ENCODE measurements at places on chromosomes 2 and 18.

GRCh38 chr2:172373766-172374165 lies 53.6 kb upstream of the ITGA6 start:
- DNase-seq, result no peak

GRCh38 chr2:110832740-110833139 lies 100.4 kb downstream of the ACOXL start:
- DNase-seq, result no peak

DNA sequence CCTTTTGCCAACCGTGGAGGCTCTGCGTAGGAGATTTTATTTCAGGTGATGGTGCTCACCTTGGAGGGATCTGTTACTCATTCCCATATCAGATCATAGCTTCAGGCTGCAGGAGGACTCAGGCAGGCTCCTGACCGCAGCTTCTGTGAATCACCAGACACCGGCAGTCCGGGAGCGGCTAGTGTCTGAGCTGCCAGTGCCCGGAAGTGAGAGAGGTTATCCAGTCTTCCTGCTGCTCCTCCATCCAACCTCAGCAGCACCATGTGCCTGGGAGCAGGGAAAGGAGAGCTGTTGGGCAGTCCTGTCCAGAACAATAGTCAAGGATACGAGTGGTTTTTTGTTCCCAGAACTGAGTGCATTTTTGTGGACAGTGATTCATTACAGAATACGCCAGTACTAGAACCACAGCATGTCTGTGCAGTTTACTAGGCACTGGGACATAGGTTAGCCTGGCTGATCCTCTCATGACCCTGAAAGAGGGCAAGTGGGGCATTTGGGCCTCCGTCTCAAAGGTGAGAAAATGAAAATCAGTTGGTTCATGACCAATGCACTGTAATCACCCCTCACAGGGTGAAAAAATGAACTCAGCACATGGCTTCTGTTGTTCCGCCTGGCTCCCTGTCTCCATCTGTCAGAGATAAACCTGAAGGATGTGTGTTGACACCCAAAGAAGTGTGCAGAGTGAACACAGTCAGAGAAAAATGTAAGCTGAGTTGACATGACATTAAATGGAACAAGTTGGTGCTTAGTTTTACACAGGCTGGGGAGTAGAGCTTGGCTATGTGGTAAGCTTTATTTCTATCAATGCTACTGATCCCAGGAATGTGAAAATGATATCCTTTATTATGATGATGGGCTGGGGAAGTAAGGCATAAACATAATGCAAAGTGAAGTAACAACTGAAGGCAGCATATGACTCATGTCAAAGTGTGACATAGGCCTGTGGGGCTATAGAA lies 12.2 kb downstream of the FHOD3 start:
- no peak for DNase-seq

DNA sequence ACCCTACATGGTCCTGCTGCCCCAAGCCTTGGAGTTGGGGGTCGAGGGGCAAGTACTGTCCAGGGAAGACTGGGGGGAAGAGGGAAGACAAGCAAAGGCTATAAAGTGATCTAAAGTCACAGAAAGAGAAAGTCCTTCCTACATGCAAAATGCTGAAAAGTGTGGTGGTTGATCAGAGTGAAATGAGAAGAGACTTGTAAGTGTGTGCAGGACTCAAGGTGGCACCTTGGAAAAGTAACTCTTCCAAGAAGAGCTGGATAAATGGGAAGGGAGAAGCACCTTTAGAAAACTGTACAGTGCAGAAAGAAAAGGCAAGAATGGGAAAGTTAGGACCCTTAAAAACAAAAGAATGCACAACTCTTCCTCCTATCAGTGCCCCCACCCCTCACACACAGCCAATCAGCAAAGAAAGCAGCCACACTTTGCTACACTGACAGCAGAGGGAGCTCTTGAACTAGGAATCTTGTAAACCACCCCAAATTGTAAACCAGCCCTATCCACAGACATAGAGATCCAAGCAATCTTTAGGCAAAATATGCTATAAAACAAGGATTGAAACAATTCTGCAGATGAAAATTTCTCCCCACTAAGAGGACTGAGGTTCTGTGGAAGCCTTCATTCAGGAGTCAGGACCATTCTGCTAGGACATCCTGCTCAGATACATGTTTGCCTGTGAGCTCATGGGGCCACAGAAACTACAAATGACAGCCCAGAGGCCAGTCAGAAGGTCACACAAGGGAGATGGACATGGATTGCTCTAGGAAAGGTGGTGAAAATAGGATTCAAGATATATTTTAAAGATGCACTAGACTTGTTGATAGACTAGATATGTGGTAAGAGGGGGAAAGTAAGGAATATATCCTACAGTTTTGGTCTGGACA lies 146.4 kb downstream of the FTCDNL1 start:
- peak; percentile 25 for DNase-seq

DNA sequence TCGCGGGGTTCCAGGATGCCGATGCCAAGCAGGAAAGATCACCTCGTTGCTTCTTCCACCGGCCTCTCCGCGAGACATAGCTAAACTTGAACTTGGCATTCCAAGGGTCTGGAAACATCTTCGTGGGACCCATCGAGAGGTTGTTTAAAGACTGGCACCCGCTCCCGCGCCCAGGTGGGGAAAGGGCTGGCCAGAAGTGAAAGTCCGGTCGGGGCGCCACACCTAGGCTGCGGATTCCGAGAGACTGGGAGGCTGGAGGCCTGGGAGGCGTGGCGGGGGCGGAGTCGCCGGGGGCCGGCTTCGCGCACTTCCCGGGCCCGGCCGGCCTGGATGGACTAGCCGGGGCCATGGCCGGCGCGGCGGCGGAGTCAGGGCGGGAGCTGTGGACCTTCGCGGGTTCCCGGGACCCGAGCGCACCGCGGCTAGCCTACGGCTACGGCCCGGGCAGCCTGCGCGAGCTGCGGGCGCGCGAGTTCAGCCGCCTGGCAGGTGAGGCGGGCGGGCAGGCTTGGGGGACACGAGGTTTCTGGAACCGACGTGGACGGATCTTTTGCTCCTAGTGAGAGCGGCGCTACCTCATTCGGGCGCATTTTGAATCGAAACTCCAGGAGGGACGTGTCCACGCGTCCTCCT lies at the start of gene MOCOS:
TSS of gene MOCOS (plus strand) at position 305 of the 633 bp plus-strand sequence. CDS start at position 348, 43 bp downstream.
- peak; percentile 52 for DNase-seq

DNA sequence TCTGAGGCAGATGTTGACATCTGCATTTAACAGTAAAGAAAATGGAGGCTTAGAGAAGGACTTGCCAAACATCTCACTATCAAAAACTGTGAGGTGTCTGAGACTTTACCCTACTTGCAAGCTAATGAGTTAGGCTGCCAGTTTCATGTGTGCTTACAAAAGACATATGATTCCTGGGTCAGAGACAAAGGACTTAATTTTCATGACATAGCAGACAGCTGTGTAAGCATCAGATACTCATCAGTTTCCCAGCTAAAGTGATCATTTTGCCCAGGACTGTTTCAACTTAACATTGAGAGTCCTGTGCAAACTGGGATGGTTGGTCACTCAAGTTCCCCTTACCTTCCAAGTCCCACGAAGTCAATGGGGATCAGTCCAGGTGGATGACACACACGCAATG lies 18.9 kb upstream of the DAPL1 start:
- no peak for DNase-seq

GRCh38 chr18:616380-616995 lies 19.7 kb downstream of the CLUL1 start:
- DNase-seq, result no peak

DNA sequence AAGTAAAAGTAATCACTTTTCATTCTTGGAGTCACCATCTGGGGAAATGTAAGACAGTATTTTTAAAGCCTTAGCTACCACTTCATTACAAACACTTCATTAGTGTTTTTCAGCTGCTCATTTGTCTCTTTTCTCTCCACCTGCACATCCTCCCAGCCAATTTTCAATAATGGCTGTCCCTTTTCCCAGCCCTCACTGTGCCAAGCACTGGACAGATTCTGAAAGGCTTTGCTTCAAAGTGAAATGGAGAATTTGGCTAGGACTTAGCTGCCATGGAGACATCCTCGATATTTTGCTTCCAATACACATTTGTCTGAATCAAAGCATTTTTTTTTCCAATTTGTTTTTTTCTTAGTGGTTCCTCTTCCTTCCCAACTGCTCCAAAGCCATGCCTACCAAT lies 272.4 kb upstream of the NRXN1 start:
- DNase-seq, result no peak

DNA sequence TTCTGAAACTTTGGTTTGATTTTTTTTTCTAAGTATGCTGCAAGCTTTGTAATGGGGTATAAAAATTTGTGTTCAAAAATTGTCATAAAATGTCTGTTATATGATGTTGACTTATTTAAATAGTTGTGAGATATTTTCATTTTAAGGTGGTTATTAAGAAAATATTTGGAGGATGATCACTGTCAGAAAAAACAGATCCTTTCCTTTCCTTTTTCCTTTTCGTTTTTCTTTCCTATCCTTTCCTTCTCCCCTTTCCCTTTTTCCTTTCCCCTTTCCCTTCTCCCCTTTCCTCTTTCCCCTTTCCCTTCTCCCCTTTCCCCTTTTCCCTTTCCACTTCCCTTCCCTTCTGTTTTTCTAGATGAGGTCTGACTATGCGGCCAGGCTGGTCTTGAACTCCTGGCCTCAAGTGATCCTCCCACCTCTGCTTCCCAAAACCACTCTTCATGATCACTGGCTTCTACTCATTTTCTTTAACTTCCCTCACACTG lies 640.5 kb downstream of the PLCL1 start:
- DNase-seq, result no peak

GRCh38 chr2:220460257-220460985 lies 833.0 kb downstream of the SLC4A3 start:
- no peak for DNase-seq

DNA sequence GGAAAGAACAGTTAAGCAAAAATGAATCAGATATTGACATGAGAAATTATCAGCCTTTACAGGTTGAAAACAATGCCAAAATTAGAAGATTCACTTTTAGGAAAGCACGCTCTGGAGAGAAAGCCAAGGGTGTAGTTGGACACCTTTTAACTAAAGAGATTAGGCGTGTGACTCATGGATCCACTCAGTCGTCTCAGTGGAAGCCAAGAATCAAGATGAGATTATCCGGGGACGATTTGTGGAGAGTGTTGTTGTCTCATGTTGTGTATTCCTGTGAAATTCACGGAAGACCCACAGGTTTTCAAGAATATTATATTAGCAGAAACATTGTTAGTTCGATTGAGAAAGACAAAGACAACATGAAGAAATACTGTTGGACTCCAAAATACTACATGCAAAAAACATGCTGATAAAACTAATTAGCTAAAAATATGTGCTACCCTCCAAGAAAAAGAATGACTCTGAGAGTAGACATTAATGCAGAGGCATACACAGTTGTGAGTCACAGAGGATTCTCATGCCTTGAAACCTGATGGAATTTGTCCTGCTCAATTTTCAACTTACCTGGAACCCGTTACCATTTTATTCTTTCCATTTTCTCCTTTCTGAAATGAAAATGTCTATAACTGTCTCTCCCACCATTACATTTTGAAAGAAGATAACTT lies 192.1 kb upstream of the RND3 start:
- DNase-seq, result no peak

- DNase-seq, result peak; percentile 63
Measured at GRCh38 chr18:51195451-51196117, 1.9 kb downstream of the MEX3C start.

DNA sequence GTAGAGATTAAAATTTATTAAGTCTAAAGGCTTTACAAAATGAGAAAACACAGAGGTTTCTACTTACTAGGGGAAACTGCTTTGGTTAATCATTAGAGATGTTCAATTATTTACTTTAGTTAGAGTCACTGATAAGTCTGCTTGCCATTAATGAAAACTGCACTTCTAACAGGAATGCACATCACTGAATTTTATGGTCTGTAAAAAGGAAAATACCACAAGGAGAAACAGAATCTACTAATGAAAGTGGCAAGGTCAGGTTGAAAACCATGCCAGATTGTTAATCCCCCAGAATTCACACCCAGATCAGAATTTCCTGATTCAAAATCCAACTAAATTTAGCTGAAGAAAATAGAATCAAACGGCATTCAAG lies 90.5 kb upstream of the GRB14 start:
- DNase-seq, result no peak

DNA sequence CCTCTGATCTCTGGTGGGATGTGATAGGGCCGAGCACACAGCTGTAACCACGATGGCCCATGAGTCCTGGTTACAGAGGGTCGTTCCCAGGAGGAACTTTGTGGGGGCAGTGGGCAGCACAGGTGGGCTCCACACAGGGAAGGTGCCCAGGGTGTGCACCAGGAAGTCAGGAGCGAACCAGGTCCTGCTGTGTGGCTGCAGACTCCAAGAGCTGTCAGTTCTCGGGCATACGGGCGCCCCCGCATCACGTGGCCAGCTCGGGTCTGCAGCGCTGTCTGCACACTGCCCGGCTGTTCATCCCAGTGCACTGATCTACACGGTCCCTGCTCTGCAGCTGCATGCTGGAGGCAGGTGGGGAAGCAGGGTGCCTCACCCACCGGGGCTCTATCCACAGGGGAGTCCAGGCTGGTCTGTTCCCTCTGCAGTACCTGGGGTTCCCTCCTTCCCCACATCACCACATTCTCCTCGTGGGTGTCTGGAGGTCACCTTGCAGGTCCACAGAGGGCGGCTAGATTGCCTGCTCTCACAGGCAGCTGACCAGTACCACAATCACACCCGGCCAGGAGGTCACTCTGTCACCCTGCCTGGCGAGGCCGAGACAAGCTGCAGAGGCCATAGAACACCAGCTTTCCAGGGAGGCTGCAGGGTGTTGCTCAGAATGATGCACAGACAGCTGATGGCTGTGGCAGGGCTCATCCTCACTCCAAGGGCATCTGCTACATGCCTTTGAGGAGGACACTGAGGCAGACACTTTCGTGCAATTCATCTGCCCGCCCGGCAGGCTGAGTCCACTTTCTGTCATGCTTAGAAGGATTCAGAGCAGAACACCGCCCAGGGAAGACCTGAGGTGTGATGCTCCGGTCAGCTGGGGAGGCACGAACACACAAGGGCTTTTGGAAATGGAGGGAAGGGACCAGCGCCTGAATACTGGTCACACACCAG lies 202.7 kb downstream of the EIPR1 start:
- no peak for DNase-seq

- no peak for DNase-seq
Measured at GRCh38 chr2:158266111-158266510, 164.4 kb downstream of the UPP2 start.

DNA sequence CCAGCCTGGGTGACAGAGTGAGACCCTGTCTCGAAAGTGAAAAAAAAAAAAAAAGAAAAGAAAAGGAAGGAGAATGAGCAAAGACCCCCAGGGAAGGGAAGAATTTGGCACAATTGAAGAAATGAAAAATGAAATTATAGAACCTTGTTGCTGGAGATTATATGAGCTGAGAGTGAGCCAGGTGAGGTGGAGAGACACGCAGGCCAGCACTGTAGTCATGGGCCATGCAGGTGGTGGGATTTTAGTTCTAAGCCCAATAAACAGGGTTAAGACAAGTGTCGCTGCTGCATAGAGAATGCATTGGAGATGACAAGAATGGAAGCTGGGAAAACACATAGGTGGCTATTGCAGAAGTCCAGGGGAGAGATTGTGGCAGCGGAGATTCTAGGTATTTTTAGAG lies 32.3 kb downstream of the FBLN7 start:
- DNase-seq, result no peak

GRCh38 chr18:11112286-11112685 lies 37.1 kb downstream of the PIEZO2 start:
- no peak for DNase-seq

- no peak for DNase-seq
Measured at GRCh38 chr2:153870308-153870707, 1.4 kb upstream of the GALNT13 start.

- no peak for DNase-seq
Measured at GRCh38 chr2:231939022-231939421, 12.8 kb upstream of the NPPC start.

- DNase-seq, result no peak
Measured at GRCh38 chr2:105779394-105779793, 34.7 kb downstream of the NCK2 start.

Data from activated CD8-positive, alpha-beta T cell treated with anti-CD3 and anti-CD28 coated beads, Interleukin-2, amount 10 ng/mL, durations not matched to agents 7 days and 5 days (primary cell).